ENCODE measurements at places on chromosomes 2 and 18. TPM values are rescaled to one million over a fixed set of nuclear protein-coding genes. Genes with fewer than 3 reads are reported as not detected.
A peak's percentile ranks its signal among the peaks of the same experiment; 100 is the strongest.

Gene HDLBP
- 332 TPM for total RNA-seq

Gene DLGAP1
- total RNA-seq = 2.8 TPM

Gene ZCCHC2
- 9.0 TPM for total RNA-seq

DNA sequence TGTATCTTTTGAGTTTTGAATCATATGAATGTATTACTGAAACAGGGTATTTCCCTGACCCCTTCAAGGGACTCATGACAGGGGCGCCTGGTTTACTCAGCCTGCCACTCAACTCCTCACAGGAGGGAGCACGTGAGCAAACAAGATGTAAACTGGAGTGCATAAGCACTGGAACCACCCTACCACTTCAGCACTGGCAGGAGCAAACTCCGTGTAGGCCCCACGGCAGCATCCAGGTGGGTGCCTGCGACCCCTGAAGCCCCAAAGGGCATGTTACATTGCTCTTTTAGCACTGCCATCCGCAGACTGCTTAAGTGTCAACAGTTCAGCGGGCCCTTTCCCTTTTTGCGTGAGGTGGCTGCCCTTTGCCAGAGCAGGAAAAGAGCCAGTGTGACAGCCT, 8.2 kb upstream of the DAPL1 start:
- H3K36me3 ChIP-seq = no peaks in the 10 kb centered on the region
- no peaks in the 10 kb centered on the region for H3K4me1 ChIP-seq
- DNase-seq = no peak
- no peak overlapping the region for H3K4me3 ChIP-seq

DNA sequence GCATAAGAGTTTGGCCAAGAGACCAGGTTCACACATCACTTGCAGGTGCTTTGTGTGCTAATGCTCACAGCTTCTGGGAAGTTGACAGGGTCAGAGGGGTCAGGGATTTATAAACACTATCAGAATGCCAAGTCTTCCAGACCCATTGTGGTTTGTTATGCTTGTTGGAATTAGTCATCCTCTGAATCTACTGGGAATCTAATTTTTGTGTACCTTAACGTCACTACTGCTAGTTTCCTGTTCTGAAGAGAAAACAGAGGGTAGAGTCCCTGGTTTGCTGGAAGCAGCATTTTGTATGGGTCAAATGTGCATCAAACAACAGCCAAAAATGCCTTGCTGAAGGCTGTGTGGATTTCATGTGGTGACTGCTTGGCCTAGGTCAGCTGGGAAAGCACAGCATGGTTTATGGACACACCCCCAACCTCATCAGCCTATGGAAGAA, 33.3 kb downstream of the ANTXR1 start:
- no peak overlapping the region for H3K4me3 ChIP-seq
- no peaks in the 10 kb centered on the region for H3K27me3 ChIP-seq
- H3K36me3 ChIP-seq = peaks cover 38% of the 10 kb centered on the region

DNA sequence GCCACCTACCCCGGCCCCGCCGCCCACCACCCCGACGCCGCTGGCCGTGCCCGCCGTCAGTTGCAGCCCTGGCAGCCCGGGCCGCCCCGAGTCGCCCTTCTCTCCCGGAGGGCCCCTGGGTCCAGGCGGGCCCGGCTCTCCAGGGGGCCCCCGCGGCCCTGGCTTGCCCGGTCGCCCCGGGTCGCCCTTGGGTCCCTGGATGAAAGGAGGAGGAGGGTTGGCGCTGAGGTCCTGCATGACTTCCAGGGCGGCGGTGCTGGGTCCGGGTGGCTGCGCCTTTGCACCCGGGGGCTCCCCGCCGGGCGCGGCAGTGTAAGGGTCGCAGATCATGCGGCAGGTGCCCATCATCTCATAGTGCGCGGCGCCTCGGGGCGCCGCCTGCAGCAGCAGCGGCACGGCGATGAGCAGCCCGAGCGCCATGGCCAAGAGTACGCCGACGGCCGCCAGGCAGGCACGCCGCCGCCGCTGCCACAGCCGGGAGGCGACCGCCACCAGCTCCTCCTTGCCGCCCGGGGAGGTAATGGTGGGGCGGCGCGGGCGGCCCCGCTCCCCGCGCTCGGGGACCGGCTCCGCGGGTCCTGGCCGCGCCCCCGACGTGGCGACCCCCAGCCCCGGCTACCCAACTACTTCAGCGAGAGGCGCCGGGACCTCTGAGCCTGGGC, 570 bp downstream of the C1QL2 start:
- no peak overlapping the region for H3K27ac ChIP-seq
- H3K4me1 ChIP-seq = no peaks in the 10 kb centered on the region
- no peak overlapping the region for H3K4me3 ChIP-seq
- no peaks in the 10 kb centered on the region for H3K36me3 ChIP-seq
- H3K27me3 ChIP-seq = peaks cover 83% of the 10 kb centered on the region

DNA sequence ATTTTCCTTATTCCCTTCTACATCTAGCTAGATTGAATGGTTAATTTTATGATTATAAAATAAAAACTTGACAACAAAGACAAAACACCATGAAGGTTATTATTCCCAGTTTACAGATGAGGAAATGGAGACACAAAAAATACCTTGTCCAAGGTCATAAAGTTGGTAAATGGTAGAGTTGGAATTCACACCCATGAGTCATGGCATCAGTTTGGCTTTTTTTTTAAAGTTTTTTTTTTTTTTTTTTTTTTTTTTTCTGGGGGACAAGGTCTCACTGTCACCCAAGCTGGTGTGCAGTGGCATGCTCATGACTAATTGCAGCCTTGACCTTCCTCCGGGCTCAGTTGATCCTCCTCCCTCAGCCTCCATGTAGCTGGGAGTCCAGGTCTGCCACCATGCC, 70.0 kb downstream of the MTX2 start:
- H3K27ac ChIP-seq = no peak overlapping the region
- H3K4me1 ChIP-seq = no peaks in the 10 kb centered on the region
- H3K27me3 ChIP-seq = no peaks in the 10 kb centered on the region
- H3K36me3 ChIP-seq = peaks cover 9% of the 10 kb centered on the region
- no peak for DNase-seq

- H3K27ac ChIP-seq = no peak overlapping the region
- H3K36me3 ChIP-seq = no peaks in the 10 kb centered on the region
- H3K27me3 ChIP-seq = no peaks in the 10 kb centered on the region
- no peaks in the 10 kb centered on the region for H3K4me1 ChIP-seq
- no peak overlapping the region for H3K4me3 ChIP-seq
These were observed 189.7 kb downstream of the LRRTM1 start for GRCh38 chr2:80114812-80115211.

GRCh38 chr2:29147963-29148362, 32.7 kb downstream of the CLIP4 start:
- no peak for DNase-seq
- H3K36me3 ChIP-seq = peaks cover 5% of the 10 kb centered on the region
- H3K4me1 ChIP-seq = no peaks in the 10 kb centered on the region
- H3K27me3 ChIP-seq = no peaks in the 10 kb centered on the region
- no peak overlapping the region for H3K4me3 ChIP-seq

DNA sequence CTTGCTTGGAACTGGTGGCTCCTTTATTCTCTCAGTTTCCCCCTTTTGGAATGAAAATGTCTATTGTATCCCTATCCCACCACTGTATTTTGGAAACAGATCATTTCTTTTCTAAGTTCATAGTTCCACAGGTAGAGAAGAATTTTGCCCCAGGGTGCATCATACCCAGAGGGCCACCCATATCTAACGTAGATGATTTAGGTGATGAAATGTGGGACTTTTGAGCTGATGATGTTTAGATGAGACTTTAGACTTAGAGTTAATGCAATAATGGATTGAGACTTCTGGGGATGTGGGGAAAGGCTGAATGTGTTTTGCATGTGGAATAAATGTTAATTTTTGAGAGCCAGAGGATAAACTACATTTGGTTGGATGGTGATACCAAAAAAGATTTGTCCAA, 107.9 kb upstream of the CYP26B1 start:
- H3K27ac ChIP-seq = no peak overlapping the region
- no peak overlapping the region for H3K4me3 ChIP-seq
- H3K4me1 ChIP-seq = no peaks in the 10 kb centered on the region
- H3K36me3 ChIP-seq = no peaks in the 10 kb centered on the region

GRCh38 chr2:17303521-17303920, 214.7 kb downstream of the RAD51AP2 start:
- no peaks in the 10 kb centered on the region for H3K27me3 ChIP-seq
- no peak overlapping the region for H3K4me3 ChIP-seq
- H3K36me3 ChIP-seq = no peaks in the 10 kb centered on the region

GRCh38 chr2:3777966-3778365, 74.6 kb downstream of the DCDC2C start:
- no peak overlapping the region for H3K27ac ChIP-seq
- H3K27me3 ChIP-seq = peaks cover 13% of the 10 kb centered on the region
- no peak for DNase-seq
- no peak overlapping the region for H3K4me3 ChIP-seq

DNA sequence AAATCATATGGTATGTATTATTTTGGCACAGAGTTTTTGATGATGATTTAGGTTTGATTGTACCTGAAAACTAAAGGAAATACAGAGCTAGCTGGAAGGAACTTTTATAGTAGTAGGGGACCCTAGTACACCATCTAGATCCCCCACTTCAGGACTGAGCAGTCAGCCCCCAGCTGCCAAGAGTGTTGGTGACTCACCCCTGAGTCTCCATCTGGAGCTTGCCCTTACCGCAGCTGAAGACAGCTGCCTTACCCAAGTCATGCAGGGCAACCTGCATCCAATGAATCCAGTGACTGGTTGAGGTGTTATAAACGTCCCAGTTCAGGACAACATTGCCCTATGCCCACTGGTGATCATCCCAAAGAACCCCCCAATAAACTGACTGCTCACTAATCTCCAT, 15.3 kb downstream of the PMS1 start:
- no peak for DNase-seq
- H3K27ac ChIP-seq = no peak overlapping the region
- peaks cover 14% of the 10 kb centered on the region for H3K36me3 ChIP-seq
- peaks cover 2% of the 10 kb centered on the region for H3K4me1 ChIP-seq

DNA sequence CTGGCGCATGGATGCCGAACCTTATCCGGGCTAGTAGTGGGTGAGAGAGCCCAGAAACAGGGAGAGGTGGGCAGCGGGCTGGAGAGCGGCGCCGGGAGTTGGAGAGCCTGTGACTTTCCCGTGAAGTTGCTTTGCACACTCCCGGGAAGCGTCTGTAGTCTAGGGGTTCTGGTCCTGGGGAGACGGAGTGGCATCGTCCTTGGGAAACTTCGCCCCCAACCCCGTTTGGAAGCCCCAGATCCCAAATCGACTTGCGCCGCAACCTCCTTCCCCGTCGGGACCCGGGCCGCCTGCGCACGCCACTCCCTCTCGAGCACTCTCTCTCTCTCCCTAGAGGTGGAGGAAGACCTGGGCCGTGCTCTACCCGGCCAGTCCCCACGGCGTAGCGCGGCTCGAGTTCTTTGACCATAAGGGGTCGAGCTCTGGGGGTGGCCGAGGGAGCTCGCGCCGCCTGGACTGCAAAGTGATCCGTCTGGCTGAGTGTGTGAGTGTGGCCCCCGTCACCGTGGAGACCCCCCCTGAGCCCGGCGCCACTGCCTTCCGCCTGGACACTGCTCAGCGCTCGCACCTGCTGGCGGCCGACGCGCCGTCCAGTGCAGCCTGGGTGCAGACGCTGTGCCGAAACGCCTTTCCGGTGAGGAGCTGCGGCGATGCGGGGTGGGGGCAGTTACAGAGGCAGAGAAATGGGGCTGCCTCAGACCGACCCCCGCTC, 456 bp downstream of the DOK1 start:
- DNase-seq = peak; percentile 53
- H3K4me3 ChIP-seq = peak overlapping the region; percentile 71
- peaks cover 26% of the 10 kb centered on the region for H3K4me1 ChIP-seq
- peaks cover 6% of the 10 kb centered on the region for H3K36me3 ChIP-seq
